ENCODE measurements at places on chromosomes 5 and 9.

DNA sequence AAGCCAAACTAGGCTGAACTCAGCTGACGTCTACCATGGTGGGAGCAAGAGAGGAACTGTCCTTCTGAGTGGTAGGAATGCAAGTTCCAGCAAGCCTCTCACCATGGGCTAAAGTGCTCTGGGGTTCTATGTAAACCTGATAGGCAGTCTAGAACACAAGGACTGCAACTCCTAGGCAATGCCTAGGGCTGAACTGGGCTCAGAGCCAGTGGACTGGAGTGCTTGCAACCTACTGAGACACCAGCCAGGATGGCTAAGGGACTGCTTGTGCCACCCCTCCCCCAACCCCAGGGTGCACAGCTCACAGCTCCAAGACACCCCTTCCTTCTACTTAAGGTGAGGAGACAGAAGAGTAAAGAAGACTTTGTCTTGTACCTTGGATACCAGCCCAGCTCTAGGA, 12.1 kb upstream of the RCL1 start:
- DNase-seq: no peak

DNA sequence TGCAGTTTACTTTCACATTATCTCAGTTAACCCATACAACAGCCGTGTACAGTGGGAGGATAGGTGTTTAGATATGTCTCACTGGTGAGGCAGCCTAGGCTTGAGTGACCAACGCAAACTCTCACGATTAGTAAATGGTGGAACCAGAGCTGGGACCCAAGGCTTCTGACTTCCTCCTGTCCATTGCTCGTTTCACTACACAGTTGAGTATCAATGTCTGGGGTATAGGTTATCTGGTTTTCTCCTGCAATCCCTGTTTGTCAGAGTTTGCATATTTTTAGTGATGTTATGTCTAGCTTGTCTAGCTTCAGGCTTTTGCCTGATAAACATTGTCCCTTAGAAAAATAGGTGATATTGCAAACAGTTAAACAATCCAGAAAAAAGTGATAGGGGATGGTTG, 62.6 kb downstream of the NUP214 start:
- DNase-seq: no peak

- DNase-seq: no peak
These were observed 60.7 kb downstream of the ADAMTSL1 start for GRCh38 chr9:18534611-18535010.

GRCh38 chr5:132007399-132008162, 3.9 kb downstream of the ACSL6 start:
- DNase-seq: peak; percentile 76

DNA sequence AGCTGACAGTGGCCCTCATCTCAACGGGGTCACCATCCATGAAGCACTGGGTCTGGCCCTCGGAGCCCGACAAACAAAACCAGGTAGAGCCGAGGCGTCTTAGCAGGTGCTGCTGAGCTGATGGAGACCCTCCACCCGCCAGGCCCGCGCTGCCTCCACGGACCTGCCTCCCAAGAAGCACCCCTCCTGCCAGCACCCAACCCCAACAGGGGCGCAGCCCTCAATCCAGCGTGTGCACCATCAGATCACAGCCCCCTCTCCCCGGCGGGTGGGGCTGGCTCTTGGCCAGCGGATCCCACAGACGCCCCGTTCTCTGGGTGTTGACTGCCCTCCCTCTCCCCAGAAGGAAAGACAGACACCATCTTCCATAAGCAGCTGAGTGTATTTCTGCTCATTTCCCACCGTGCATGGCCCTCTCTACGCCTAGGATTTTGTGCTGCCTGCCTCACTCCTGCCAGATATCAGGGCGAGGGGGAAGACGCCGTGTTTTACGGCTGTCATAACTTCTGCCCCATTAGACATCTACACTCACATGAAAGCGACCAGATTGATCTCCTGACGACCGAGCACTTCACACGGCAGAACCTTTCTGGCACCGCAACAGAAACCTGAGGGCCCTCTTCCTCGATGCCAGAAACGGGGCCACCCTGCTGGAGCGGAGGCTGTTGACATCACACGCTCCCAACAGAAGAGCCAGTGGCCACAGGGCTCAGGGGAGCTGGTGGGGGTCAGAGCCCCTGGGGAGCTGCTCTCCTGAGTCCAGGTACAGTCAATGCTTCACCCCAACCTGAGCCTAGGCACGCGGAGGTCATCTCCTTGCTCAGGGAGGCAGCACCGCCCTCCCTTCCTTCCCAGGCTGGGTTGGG, 12.4 kb downstream of the NACC2 start:
- DNase-seq: no peak

DNA sequence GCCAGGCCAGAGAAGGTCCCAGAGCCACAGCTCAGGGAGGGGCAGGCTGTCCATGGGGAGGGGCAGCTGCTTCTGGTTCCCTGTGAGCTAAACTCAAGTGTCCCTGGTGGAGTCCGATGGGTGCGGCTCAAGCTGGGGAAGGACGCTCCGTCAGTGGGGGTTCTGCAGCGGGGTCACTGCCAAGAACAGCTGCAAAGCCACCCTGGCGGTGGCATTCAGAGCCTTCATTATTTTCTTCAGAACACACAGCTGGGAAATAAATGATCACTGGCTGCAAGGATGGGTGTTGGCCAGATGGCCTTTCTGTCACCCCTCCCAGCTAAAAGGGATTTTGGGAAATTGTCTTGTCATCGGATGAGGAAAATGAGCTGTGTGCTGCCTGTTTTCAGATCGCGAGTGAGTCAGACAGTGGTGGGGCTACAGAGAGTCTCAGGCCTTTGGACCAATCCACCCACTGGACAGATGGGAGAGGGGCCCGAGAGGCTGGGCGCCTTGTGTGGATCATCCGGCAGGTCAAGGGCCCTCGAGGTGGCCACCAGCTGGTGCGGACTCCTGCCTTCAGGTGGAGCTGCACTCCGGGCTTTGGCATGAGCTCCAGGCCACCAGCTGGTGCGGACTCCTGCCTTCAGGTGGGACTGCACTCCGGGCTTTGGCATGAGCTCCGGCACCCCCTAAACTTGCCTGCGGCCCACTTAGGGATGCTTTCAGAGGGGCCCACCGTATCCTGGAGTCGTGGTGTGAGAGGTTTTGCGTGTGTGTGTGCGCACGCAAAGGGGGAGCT, 17.9 kb upstream of the GFPT2 start:
- DNase-seq: no peak

DNA sequence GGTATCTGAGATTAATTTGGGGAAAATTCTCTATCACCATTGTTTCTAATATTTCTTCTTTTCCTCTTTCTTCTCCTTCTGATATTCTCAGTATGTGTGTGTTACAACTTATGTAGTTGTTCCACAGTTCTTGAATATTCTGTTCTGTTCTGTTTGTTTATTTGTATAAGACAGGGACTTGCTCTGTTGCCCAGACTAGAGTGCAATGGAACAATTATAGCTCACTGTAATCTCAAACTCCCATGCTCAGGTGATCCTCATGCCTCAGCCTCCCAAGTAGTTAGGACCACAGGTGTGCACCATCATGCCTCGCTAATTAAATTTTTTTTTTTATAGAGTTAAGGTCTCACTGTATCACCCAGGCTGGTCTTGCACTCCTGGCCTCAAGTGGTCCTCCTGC, 145.8 kb upstream of the TUT7 start:
- DNase-seq: no peak

DNA sequence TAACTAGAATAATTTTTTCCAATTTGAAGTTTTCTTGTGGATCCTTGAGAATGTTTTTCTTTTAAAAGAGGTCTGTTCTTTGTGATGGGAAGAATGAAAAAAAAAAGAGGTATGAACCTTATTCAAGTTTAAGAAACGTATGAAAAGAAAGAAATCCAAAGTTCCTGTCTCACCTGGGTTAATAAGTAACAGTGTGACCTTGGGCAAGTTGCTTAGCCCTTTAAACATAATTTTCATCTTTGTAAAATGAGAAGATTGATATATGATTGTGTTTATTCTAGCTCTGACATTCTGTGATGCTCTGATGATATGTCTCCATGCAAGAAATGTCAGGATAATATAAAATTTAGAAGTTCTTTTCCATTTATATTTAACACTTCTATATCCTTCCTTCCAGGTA, 19.3 kb downstream of the SLC26A2 start:
- no peak for DNase-seq

- no peak for DNase-seq
These were observed 31.0 kb upstream of the NR3C1 start for GRCh38 chr5:143434261-143435209.

DNA sequence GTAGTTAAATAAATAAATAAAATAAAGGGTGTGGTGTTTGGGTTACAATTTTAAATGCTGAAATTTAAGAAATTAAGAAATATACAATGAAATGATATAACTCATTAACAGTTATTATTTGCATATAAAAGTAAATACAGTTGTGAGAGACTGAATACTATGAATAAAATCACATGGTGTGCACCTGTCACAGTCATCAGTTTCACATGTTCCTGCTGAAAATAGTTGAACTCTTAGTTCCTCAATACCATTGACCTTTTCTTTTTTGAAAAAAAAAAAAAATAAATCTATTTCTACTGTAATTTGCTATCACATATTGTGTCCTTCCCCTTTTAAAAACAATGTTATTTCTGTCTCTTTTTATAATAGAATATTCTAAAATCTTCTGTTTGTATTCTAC, 130.9 kb upstream of the CHD1 start:
- DNase-seq: no peak

GRCh38 chr5:148401604-148402003, 17.8 kb downstream of the FBXO38 start:
- no peak for DNase-seq

- DNase-seq: no peak
These were observed 593.4 kb upstream of the RGMB start for GRCh38 chr5:98179791-98180755.

GRCh38 chr9:112487008-112487798, 576 bp downstream of the KIAA1958 start:
- DNase-seq: peak; percentile 80

GRCh38 chr5:81418606-81419005, 24.7 kb upstream of the ACOT12 start:
- no peak for DNase-seq

- no peak for DNase-seq
These were observed 59.3 kb upstream of the AFAP1L1 start for GRCh38 chr5:149212198-149212951.

- no peak for DNase-seq
These were observed 69.6 kb downstream of the EPB41L4B start for GRCh38 chr9:109251080-109251775.

- no peak for DNase-seq
These were observed 636.5 kb downstream of the TAF11L14 start for GRCh38 chr5:18270635-18271338.

GRCh38 chr5:17438027-17438426, 60.0 kb upstream of the TAF11L2 start:
- no peak for DNase-seq

DNA sequence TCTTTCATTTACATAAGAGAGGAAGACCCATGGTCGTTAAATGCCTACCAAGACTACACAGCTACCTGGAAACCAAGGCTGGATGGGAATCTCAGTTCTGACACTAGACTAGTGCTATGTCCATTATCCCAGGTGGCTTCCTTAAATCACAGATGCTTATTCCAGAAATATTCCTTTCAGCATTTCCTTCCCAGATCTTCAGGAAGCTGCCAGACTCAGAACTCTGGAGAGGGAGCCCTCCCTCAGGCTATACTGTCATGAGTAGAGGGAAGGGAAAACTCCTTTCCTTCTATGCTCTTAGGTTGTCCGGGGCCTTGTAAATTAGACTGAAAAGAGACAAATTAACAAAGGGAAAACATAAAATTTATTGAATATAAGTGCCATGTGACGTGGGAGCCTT, 20.8 kb downstream of the FREM1 start:
- DNase-seq: no peak

DNA sequence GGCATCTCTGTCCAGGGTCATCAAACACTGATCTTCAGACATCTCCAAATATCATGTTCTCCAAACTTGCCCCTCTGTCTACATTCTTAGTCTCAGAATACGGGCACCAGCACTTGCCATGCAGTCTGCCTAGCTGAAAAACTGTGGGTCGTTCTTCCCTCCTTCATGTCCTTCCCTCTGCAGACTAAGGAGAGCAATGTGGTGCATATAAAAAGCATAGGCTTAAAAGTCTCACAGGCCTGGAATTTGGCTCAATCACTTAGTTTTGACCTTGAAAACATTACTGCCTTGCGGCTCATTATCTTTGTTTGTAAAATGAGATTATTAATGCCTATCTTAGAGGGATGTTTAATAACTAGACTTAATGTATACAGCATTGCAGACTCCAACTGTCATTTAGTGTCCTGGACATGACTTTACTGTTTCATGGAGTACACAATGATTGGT, 362.8 kb downstream of the NPR3 start:
- no peak for DNase-seq

DNA sequence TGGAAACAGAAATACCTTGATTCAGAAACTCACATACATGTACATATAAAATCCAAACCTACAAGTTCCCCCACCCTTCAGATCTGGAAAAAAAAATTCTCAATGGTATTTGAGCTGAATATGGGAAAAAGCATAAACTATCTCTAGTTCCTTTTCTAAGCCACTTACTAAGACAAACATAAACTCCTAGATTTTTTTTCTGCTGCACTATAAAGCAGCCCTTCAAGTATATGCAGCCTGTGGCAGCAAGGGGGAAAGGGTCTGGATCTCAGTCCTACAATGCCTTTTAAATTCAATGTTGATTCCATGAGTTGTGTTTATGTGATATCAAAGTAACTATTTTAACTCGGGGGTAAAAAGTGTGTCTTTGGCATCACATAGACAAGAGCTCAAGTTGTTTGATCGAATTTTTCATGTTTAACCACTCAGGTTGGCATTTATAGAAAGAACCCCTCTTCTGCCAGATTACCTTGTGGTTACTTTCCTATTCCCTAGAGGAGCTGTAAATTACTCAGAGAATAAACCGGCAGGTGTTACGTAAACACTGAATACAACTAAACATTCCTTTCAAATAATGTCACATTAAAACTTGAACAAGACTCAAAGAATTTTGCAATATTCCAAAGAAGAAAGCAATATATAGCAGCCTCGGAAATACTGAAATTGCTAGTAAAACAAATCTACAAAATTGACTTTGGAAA, 91.8 kb upstream of the FER start:
- DNase-seq: no peak

DNA sequence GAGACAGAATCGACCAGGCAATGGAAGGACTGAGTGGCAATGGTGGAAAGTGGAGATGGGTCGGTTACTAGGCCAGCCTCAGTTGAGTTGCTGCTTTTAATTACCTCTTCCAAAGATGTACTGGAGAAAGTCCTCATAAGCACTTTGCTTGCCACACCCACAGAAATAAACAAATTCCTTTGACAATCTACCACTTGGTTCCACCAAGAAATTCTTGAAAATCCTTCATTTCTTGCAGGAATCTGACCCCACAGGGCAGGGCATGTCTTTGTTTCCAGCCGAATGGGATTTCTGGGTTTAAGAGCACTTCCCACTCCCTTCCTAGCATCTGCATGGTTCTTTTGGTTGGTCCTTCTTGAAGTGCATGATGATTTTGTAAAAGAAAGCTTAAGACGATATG, 54.5 kb downstream of the ADAMTS12 start:
- no peak for DNase-seq

GRCh38 chr5:58628626-58629025, 45.8 kb downstream of the RAB3C start:
- no peak for DNase-seq

DNA sequence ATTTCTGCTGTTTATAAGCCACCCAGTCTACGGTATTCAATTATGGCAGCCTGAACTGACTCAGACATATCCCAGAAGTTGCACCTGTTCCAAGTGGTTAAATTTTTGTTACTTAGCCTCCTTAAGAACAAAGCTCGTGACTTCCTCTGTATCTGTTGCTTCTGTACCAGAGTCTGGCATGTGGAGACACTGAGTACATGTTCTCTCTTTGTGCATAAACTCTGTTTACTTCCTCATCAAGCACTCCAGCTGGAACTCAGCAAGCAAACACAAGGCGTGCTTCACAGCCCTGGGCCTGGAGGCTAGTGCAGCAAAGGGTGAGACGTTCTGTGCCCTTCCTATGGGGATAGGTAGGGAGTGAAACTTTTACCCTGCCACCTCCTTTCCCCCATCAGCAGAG, 19.0 kb downstream of the C9orf152 start:
- no peak for DNase-seq

All from ecto neural progenitor cell (in vitro differentiated cells).